ENCODE measurements at places on chromosomes 12 and 14. TPM values are rescaled to one million over a fixed set of nuclear protein-coding genes. Genes with fewer than 3 reads are reported as not detected.
A peak's percentile ranks its signal among the peaks of the same experiment; 100 is the strongest.

TDP1 gene
- 109 TPM for total RNA-seq

HOXC6 gene
- not detected for total RNA-seq

DNA sequence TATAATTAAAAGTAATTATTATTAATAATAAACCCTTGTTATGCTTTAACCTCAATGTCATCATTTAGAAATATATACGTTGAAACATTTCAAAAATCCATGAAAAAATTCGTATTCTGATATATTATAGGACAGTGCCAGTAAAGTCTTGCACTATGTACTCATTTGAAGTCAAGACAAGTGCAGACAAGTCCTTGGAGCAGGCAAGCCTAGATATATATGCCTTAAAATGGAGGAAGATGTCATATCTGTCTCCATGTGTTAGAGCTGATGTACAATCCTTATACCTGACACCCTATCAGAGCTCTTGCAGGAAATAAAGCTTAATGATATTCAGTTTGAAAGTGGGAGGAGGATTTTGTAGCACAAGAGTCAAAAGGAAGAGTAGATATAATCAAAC lies 310.4 kb downstream of the KCNH5 start:
- DNase-seq: no peak

DNA sequence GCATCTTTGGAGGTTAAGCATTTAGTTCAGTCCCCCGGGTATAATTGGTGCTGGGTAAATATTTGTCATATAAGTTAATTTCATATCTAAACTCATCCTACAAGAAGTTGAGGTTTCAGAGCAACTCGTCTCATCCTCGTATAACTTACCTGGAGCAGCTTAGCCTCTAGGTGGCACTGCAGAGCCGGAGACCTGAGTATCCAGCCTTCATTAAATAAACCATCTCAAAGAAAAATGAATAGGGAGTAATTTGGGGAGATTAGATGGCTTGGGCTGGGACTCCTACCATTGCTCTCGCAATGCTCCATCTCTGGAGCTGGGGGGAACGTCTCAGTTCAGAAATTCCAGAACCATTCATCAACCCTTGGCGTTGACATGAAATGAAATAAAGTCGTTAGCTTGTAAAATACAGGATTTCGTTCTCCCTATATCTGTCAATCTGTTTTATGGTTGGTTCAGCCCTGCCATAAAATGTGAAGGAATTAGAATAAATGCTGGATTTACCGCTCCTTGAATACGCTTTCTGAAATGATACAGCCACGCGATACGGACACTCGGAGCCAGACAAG lies 122.9 kb upstream of the TMEM132D start:
- DNase-seq: peak; percentile 56

DNA sequence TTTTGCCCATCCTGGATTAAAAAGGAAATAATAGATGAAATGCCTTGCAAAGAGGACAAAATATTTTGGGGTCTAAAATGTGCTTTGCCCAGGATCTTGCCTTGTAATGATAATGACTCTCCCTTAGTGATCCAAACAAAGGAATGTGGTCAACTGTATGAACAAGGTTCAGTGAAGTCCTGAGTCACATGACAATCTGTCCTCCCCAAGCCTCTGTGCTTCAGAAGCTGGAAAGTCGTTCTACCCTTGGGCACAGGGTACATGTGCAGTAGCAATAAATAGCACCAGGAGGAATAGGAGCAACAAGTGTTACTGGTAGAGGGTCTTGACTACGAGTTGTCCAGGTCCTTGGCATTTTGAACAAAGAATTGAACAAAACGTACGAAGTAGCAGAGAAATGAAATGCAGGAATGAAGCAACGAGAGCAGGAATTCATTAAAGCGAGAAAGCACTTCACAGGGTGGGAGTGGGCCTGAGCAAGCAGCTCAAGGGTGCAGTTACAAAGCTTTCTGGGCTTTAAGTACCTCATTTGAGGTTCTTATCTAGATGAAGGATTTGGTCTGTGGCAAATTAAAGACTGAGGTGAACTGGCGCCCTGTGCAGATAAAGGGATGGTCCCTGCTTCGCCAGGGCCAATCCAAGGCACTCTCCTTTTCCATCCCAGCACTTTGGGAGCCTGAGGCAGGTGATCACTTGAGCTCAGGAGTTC lies 65.8 kb downstream of the RESF1 start:
- DNase-seq: no peak

GRCh38 chr14:93951635-93952540 lies 24.5 kb downstream of the ASB2 start:
- DNase-seq: no peak
